ENCODE measurements at places on chromosomes 12 and 14. TPM values are rescaled to one million over a fixed set of nuclear protein-coding genes. Genes with fewer than 3 reads are reported as not detected.

The ARF3 gene
- 26.6 TPM for total RNA-seq

The KMT2D gene
- 22.0 TPM for total RNA-seq

The SPIC gene
- not detected for total RNA-seq

The PDE6H gene
- not detected for total RNA-seq

The STYK1 gene
- total RNA-seq: 5.1 TPM

The CIT gene
- 1.5 TPM for total RNA-seq

The IL26 gene
- not detected for total RNA-seq

The KRT8 gene
- total RNA-seq: 289 TPM

The AGAP2 gene
- total RNA-seq: 0.21 TPM

The ZNF385A gene
- 23.4 TPM for total RNA-seq

The IL22 gene
- not detected for total RNA-seq

The JAG2 gene
- total RNA-seq: 21.7 TPM

The TMEM260 gene
- total RNA-seq: 16.2 TPM

The HOXC5 gene
- total RNA-seq: not detected

The GPR137C gene
- total RNA-seq: under 0.01 TPM

The TMTC1 gene
- 16.6 TPM for total RNA-seq

The E2F7 gene
- 2.6 TPM for total RNA-seq

The OTOGL gene
- not detected for total RNA-seq

The CD27 gene
- total RNA-seq: not detected

The CHGA gene
- not detected for total RNA-seq

All from tracheal epithelial cell (primary cell).